ENCODE measurements at places on chromosomes 7 and 10.

DNA sequence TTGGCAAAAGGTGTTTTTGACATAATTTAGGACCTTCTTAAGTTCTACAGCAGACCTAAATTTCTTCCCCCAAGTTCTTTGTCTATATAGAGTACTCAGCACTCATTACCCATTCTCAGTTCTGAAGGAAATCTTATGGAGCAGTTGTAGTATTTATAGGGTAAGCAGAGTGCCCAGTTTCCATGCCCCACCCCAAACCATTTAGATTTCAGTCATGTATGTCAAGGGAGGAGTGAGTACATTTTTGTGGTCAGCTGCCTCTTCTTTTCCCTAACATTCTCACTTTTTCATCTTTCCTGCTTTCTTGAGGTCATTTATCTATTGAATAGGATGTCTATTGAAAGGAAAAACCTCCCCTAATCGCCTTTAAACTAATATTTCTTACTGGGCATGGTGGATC lies 83.3 kb downstream of the KAT6B start:
- 0 out of 3 replicates have a peak, but pooled peaks have one; percentile 39 for ATAC-seq

DNA sequence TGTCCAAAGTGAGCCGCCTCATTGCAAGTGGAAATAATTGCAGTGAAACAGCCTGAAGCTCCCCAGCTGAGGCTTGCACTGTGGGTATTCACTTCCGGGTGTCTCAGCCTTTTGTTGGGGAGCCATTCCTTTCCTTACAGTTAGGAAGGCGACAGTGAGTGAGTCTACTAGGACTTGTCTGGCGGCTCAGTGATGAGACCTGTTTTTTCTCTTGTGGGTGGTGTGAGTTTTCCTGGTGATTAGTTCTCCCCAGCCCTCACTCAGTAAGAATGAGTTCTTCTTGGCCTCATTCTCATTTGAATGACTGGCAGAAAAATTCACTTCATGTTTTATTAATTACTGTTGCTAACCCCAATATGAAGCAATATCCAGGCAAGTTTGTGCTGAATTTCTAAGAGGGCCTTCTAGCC lies 2.6 kb downstream of the PGAM1 start:
- no peak for ATAC-seq

- ATAC-seq, result no peak
Measured at GRCh38 chr10:14556285-14556956, 218.3 kb downstream of the FAM107B start.

DNA sequence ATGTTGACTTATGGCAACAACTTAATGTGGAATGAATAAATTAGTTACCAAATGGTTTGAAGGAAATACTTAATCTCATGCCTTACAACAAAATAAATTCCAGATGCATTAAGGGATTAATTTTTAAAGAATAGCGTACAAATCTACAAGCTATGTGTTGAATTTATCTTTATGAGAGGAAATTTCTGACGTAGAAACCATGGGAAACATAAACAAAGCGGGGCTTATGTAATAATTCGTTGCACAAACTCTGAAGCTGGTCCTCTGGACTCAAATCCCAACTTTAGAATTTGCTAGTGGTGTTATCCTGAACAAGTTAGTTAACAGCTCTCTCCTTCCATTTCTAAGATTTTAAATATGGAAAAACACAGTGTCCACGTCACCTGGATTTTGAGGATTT lies 137.4 kb upstream of the CALCR start:
- no peak for ATAC-seq

DNA sequence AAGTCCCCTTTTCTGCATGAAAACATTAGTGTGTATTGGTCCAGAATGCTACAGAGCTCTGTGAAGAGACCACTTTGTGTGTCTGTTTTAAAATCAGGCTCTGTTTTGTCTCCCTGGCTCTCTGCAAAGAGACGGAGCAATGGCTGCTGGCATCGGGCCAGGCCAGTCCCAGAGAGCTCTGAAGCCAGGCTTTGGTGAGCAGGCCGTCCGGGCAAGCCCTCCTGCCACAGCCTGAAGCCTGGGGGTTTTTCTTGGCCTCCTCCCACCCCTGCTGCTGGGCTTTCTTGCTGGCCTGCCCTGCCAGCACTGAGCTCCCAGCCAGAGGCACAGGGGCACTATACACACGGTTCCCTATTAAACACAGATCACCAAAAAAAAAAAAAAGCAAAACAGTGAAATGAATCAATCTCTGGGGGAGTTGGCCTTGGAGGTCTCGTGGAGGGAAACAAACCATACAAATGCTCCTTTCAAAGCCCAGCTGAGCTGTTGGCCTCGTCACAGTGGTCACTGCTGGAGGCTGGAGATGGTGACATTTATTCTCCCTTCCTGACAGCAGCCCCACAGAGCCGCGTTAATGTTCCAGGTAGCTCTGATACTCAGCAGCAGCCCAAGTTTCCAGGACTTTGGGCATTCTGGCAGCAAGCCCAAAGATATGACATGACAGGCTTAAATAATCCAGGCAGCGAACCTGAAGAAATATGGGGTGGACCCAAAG lies 237.2 kb downstream of the TCF7L2 start:
- peak; percentile 61 for ATAC-seq

- ATAC-seq, result peak; percentile 81
Measured at GRCh38 chr10:89369156-89370105, 8.4 kb upstream of the IFIT1B start.

DNA sequence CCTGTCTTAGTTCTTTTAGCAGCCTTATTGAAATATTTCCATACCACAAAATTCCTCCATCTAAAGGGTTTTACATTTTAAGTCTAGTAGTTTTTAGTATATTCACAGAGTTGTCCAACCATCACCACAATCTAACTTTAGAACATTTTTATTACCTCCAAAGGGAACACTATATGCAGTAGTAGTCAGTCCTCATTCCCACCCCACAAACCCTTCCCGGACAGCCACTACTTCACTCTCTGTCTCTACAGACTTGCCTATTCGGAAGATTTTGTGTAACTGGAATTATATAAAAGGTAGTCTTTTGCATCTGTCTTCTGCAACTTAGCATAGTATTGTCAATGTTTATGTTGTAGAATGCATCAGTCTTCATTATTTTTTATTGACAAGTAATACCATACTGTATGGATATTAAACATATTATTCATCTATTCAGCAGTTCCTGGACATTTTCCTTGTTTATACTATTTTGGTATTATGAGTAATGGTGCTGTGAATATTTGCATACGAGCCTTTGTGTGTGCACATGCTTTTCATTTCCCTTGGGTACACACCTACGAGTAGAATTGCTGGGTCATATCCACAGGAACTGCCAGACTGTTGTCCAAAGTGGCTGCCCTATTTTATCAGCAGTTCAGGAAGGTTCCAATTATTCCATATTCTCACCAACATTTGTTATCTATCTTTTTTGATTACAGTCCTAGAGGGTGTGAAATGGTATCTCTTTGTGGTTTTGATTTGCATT lies 60.9 kb upstream of the LANCL2 start:
- ATAC-seq, result no peak

DNA sequence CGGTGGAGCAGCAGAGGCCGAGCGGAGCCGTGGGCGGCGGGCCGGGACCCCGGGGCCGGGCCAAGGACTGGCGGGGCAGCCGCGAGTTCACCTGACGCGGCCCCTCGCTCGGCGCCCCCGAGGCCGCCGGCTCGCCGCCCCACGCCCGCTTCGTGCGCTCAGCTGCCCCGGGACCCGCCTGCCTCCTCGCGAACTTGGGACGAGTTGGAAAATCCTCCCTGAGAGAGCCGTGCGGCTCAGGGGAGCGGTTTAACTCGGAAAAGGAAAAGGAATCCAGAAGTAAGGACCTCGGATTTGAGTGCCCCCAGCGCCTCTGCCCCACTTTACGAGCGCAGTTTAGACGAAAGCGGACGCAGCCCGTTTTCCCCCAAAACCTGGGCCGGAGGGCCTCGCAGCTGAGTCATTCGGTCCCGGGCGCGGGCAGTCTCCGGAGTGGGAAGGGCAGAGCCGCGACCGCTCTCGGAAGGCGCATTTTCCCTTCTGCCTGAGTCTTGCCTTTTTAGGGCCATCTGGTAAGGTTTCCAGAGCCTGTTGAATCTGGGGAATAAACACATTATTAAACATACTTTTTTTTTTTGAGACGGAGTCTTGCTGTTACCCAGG lies 744 bp downstream of the CREM start:
- peak; percentile 18 for ATAC-seq

DNA sequence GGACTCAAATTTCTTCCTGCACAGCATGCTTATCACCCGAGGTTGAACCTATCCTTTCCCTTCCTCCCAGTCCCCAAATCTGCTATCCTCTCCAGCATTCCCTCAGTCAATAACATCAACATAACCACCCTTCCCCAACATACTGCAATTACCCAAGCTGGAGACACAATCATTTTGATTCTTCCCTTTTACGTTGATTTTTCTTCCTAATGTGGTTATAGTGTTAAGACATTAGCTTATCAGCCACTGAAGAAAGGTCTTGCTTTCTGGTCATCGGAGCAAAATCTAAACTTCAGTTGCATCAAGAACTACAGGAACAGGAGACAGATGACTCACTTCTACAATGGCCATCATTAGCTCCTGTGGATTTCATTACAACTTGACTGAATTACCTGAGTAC lies 3.5 kb upstream of the HBP1 start:
- no peak for ATAC-seq

DNA sequence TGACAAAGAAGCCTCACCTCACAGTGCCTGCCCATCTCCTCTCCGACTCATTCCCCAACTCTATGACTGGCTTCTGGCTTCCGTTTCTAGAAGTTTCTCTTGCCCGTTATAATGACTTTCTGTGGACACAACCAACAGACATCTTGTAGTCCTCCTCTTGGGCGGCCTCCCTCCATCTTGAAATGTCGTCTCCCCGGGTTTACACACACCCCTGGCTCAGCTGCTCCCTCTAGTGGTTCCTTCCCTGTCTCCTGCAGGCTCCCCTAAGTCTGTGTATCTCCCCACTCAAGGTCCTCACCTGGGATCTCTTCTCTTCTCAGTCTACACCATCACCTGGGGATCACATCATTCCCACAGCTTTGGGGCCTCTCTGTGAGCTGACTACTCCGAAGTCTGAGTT lies 123.4 kb upstream of the NEBL start:
- ATAC-seq, result no peak

- no peak for ATAC-seq
Measured at GRCh38 chr10:118977022-118977599, 52.4 kb upstream of the NANOS1 start.

GRCh38 chr7:148697256-148698006 lies 1.3 kb upstream of the CUL1 start:
- no peak for ATAC-seq

GRCh38 chr10:132710746-132711612 lies 75.0 kb downstream of the NKX6-2 start:
- ATAC-seq, result no peak

DNA sequence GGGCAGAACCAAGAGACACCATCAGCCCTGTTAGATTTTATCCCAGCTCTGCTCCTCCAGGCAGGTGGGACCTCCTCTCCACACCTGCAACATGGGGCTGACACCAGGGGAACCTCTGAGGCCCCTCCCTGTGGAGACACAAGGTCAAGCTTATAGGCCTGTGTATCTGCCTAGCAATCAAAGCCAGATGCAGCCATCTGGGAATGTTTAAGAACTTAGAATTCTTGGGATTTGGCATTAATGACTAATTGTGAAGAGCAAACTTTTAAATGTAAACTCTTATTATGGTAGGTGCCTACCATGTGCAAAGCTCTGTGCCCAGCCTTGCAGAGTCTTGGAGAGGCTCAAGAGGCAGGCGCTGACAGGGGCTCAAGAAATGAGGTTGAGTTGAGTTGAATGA lies 52.1 kb downstream of the TBATA start:
- ATAC-seq, result peak; percentile 40

DNA sequence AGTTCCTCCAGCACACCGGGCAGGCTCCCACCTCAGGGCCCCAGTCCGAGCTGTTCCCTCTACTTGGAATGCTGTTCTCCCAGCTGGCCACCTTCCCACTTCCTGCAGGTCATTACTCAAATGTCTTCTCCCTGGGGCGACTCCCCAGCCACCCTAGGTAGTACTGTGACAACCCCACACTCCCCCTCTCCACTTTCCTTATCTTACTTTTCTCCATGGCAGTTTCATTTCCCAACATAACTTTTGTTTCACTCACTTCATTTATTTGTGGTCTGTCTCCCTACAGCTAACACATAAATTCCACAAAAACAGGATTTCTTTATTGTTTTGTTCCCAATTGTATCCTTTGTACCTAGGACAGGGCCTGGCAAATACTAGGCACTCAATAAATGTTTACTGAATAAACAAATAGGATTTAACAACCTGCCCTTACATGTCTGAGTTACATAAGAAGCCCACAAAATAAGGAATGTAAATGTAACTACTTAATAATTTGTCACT lies 76.5 kb downstream of the JAZF1 start:
- ATAC-seq, result no peak

DNA sequence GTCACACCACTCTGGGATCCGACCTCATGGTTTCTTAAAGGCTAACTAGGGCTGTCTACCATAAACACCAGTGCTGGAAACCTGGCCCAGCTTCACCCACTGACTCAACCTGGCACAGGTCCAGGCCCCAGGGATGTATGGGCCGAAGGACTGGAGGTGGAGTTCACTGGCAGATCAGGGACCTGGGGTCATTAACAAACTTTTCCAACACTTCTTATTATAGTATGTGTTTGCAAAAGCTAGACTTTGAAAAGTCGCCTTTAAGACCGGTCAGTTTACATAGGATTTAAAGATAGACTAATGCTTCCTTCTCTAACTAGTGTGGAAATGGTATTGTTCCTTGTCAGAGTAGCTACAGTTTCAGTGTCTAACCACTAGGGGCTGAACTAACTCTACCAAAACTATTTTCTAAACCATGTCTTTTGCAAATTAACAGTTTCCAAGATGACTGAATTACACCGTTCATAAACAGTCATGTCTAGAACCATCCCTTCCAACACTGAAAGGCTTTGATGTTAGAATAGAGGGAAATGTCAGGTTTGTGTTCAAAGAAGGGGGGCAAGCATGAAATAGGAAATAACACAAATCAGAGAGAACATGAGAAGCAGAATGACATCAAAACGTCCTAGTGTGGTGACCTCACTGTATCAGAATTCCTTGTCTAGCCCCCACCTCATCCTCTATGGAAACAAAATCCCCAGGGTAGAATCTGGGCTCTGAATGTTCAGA lies 29.7 kb downstream of the STN1 start:
- ATAC-seq, result peak; percentile 87
